ENCODE measurements at places on chromosomes 7 and 10.

- DNase-seq: no peak
Measured at GRCh38 chr7:41808541-41808940, 105.7 kb upstream of the INHBA start.

- no peak for DNase-seq
Measured at GRCh38 chr10:49404321-49404878, 8.5 kb upstream of the DRGX start.

DNA sequence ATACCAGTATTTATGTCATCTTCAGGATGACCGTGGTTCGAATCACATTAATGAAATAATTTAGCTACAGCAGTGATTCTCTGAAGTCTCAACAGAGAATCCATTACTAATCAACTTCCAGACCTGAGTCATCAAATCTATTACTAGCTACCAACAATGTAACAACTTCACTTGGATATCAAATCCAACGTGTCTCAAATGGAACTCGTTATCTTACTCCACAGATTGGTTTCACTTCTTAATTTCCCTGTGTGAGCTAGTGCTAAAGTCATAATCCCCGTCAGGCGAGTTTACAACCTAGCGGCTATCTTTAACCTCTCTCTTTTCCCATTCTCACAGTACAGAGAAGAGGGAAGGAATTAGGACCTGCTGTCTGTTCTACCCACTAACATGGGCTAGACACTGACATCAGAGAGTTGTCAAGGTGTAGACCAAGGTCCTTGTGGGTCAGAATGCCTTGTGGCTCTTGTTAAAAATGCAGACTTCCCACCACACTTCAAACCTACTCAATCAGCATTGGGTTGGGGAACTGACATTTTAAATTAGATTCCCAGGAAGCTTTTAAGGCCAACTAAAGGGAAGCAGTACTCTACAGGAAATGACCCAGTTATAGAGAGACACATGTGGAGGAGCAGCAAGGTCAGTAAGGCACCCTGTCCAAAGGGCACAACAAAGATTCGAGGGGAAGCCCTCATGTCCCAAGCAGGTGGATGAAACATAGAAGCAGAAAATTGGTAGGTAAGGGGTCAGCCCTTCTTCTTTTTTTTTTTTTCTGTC lies 57.3 kb upstream of the GSAP start:
- DNase-seq: no peak

DNA sequence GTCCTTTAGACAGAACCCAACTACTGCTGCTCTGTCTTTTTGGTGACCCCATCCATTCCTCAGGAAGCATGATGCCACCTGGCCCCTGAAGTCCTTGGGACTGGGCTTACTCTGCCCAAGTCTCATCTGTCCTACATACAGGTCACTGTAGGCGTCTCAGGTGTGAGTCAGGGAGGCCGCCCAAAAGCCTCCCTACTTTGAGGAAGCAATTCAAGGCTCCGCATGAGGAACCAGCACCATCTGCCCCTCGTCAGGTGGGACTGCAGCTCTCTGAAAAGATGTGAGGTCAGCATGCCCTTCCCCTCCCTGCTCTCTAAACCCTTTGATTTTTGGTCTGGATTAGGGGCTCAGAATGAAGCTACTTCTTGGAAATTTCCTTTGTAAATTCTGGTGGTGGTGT lies 354.8 kb downstream of the CXCL12 start:
- DNase-seq: no peak

DNA sequence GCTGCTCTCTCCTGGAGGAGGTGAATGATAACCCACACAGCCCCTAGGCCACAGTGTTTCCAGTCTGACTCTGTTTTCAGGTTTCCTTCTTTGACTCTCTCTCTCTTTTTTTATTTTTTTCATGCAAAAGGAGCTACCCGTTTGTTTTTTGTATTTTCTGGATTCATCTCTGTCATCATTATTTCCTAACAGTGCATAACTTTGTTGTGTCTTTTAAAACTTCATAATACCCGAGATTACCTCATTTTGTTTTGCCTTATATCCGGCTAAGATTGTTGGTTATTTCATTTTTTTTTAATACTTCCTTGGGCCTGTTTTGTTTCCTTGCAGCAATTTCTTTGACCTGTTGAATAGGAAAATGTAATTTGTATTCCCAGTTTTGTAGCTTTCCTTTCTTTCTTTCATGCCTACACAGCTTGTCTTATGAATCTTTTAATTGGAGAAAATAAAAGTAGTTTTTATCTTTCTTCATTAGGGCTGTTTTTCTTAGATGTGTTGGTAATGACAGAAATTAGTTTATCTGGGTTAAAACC lies 72.5 kb downstream of the SPAG6 start:
- DNase-seq: no peak

GRCh38 chr7:121113288-121113687 lies 124.8 kb downstream of the CPED1 start:
- DNase-seq: no peak

GRCh38 chr10:51141010-51141409 lies 66.7 kb downstream of the PRKG1 start:
- DNase-seq: no peak

All from activated CD4-positive, alpha-beta T cell treated with anti-CD3 and anti-CD28 coated beads, Interleukin-2, amount 50 U/mL, for 24 hours (primary cell).